ENCODE measurements at places on chromosomes 3 and 15.

- DNase-seq: no peak
Observed at GRCh38 chr3:12620305-12620704, 43.6 kb downstream of the RAF1 start.

DNA sequence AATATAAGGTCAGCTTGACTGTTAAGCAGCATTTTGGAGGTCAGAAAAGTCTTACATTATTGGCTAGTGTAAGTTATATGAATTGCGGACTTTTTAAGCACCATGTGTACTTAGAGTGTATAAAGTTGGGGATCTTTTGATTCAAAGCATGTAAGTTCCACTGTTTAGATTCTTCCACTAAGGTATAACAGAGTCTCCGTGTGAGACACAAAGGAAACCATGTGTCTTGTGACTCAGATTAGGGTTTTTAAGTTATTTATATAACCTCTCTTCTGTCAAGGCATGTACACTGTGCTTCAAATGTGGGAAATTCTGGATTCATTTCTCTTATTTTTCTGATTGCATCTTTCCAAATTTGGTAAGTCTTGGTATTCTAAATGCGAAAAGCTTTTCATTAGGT is 143.5 kb upstream of the SOX2 start:
- no peak for DNase-seq

- DNase-seq: no peak
Observed at GRCh38 chr15:79015416-79015815, 70.6 kb upstream of the CTSH start.

- no peak for DNase-seq
Observed at GRCh38 chr15:81069909-81070308, 64.2 kb upstream of the CFAP161 start.

GRCh38 chr3:187744169-187745151 is 808 bp downstream of the BCL6 start:
- DNase-seq: no peak

GRCh38 chr3:164208048-164208447 is 870.2 kb downstream of the SI start:
- DNase-seq: no peak

DNA sequence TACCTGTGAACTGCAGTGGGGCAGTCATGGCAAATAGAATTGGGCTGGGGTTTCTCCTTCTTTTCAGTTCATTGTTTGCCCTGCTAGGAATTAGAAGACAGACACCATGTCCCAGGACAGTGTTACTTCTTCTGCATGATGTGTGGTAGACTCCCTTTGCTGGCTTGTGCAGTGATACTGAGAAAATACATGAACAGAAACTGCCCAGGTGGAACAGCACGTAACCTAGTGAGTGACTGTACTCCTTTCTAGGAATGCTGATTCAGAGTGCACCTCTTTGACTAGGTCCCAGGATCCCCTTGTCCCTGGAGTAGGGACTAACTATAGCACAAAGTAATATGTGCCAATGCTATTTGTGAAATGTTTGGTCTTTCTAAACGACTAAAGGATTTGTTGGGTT is 10.7 kb upstream of the SLC22A13 start:
- no peak for DNase-seq

GRCh38 chr3:100402256-100402655 is 917 bp downstream of the LNP1 start:
- no peak for DNase-seq

- DNase-seq: no peak
Observed at GRCh38 chr3:1773679-1774078, 325.0 kb upstream of the CNTN4 start.

DNA sequence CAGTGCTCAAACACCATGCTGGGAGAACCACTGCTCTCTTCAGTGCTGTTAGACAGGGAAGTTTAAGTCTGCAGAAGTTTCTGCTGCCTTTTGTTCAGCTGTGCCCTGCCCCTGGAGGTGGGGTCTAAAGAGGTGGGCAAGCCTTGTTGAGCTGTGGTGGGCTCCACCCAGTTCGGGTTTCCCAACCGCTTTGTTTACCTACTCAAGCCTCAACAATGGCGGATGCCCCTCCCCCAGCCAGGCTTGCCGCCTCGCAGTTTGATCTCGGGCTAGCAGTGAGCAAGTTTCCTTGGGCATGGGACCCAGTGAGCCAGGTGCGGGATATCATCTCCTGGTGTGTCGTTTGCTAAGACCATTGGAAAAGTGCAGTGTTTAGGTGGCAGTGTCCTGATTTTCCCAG is 670.2 kb upstream of the ALCAM start:
- DNase-seq: no peak

- no peak for DNase-seq
Observed at GRCh38 chr3:54353546-54353945, 231.2 kb downstream of the CACNA2D3 start.

GRCh38 chr3:4270720-4271119 is 32.4 kb upstream of the SETMAR start:
- no peak for DNase-seq

- DNase-seq: no peak
Observed at GRCh38 chr3:8635631-8636030, 9.0 kb downstream of the SSUH2 start.

DNA sequence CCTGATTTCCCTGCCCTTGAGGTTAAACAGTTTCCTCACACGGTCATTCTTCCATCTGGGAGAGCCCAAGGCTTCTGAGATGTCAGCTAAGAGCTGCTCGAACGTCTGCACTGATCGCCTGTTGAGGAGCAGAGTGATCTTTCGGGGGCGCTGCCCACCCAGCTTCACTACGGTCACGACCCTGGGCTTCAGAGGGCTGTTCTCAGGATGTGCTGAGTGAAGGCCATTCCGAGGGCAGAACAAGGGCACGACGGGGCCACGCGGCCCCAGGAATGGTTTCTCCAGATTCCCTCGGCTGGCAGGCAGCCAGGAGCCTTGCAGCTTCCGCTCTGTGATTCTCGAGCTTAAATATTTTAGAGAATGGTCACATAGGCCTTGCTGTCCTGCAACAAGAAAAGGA is 25.7 kb downstream of the DCLK3 start:
- DNase-seq: no peak

DNA sequence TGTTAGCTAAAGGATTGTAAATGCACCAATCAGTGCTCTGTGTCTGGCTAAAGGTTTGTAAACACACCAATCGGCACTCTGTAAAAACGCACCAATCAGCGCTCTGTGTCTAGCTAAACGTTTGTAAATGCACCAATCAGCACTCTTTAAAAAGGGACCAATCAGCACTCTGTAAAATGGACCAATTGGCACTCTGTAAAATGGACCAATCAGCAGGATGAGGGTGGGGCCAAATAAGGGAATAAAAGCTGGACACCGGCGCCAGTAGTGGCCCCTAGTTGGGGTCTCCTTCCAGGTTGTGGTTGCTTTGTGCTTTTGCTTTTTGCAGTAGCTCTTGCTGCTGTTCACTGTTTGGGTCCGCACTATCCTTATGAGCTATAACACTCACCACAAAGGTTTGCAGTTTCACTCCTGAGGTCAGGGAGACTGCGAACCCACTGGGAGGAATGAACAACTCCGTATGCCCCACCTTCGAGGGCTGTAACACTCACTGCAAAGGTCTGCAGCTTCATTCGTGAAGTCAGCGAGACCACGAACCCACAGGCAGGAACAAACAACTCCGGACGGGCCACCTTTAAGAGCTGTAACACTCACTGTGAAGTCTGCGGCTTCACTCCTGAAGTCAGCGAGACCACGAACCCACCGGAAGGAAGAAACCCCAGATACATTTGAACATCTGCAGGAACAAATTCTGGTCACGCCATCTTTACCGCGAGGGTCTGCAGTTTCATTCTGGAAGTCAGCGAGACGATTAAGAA is 1.1 kb upstream of the SUCLG2 start:
- DNase-seq: peak; percentile 37

- no peak for DNase-seq
Observed at GRCh38 chr3:45665101-45665572, 24.1 kb upstream of the SACM1L start.

DNA sequence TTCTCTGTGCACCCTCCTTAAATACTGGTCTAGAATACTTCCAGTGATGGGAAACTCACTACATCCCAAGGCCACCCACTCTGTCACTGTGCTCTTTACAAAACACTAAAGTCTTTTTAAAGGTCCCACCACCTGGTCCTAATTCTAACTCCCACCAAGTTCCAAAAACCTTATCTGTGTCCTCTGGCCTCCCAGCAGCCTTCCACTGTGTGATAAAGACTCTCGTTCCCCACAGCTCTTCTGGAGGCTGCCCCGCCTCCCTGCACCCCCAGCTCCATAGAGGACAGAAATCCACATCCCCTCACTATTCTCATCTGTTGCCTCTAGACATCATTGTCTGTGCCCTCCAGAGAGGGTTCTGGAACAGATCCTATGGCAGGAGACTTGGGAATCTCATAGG is 276.4 kb downstream of the FAM43A start:
- no peak for DNase-seq

- DNase-seq: no peak
Observed at GRCh38 chr3:144151983-144152382, 180.4 kb downstream of the DIPK2A start.

- no peak for DNase-seq
Observed at GRCh38 chr3:132679911-132680310, 19.8 kb downstream of the UBA5 start.

GRCh38 chr3:134059671-134060560 is 30.2 kb upstream of the SLCO2A1 start:
- DNase-seq: no peak

DNA sequence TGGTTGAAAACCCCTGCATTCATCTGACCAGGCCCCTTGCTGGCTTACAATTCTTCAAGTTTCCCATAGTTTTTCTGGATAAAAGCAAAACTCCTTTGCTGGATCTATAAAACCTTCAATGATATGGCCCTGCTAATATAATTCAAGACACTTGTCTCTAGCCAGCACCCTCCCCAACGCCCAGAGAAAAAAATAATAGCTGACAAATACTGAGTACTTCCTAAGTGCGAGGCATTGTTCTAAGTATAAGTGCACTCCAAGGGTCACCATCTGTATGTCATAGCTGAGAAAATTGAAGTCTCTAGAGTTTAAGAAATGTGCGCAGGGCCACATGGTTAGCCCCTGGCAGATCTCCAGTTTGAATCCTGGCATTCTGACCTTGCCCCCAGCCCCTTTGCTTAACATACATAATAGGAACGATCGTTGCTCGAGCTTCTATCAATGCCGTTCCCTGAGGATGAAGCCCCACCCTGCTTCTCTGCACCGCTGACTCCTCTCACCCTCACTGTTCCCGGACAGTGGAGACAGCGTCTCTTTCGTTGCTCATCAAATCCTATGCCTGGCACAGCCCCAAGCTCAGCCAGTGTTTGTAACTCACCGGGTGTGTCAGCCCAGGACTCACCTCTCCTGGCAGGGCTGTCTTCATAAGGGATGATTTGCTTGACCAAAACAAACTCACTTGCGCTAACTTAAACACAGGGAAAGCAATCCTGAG is 377.1 kb upstream of the PROK2 start:
- DNase-seq: no peak

DNA sequence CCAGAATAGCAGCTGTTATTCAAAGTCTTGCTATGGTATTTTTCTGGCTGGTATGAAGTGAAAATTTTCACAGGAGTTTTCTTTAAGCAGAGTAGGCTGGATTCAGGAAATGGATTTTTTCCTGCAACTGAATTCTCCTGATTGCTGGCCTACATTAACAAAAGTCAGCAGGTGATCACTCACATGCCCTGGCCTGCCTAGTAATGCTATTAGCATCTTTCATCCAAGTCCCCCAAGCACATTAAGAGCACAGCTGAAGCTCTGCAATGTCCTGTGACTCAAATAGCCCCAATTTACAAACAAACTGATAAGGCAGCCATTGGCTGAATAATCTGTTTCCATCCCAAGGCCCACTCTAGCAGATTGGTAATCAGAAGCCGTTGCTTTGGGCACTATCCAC is 688.3 kb upstream of the LMCD1 start:
- DNase-seq: no peak

DNA sequence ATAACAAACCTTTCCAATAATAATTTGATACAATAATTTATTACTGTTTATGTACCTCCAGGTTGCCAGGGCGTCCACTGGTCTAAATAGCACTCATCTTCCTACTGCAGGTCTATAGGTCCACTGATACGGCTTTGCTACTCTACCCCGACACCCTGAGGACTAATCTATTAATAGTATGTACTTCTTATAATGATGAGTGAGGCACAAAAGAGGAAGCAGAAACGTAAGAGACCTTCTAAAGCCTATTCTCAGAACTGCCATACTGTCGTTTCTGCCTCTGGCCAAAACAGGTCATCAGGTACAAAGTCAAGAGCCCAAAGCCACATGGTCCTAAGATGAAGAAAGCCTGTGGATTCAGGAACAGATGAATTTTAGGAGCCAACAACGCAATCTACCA is 163.2 kb upstream of the GRM7 start:
- no peak for DNase-seq

DNA sequence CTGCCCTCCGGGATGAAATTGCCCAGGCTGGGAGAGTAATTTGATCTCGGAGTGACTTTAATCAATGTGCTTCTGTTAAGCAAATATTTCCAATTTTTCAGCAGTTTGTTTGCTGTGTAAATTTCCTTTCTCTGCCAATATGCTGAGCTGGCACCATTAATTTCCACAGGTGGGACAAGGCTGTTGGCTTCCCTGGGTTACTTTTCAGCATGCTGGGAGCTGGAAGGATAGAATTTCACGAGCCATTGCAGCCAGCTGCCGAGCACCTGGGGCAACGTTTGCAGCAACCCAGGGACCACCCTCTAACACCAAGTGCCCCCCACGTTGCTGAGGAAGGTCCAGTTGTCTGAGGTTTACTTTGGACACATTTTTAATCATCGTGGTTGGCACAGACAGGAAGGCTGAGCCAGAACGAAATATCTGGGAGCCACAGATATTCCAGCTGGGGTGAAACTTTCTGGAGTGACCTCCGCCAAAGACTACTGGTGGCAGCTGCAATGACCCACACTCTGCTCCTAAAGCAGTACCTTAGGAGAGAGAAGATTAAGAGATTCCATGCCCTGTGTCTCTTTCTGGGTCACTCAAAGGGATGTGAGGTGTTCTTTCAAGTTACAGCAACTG is 293.3 kb upstream of the RGMA start:
- DNase-seq: no peak

DNA sequence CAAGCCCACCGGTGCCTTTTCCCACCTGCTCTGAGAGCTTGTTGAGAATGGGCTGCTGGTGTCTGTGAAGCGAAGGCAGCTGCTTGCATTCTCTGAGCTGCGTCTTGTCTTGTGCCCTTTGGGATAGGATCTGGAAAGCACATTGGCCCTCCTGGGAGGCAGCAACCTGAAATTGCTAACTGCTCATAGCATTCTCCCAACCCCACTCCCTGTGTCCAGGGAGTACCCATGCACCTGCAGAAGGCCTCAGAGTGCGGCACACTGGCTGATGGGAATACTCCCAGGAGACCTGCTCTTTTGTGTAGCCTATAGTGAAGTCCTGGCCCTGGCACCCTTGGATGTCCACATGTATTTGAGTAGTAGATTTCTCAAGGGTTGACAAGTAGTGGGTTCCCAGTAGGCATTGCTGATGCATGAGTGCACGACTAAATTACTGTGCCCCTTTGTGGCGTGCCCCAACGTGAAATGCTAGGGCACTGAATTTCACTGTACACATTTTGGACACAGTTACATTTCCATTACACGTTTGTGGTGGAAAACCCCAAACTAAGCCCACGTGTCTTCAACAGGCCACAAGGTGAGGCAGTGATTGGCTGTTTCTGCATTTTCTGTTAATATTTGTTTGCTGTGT is 3.7 kb downstream of the EPHB1 start:
- DNase-seq: no peak

GRCh38 chr15:26943866-26944265 is 27.1 kb upstream of the GABRG3 start:
- DNase-seq: no peak
